ENCODE measurements at places on chromosomes 11 and 22.

DNA sequence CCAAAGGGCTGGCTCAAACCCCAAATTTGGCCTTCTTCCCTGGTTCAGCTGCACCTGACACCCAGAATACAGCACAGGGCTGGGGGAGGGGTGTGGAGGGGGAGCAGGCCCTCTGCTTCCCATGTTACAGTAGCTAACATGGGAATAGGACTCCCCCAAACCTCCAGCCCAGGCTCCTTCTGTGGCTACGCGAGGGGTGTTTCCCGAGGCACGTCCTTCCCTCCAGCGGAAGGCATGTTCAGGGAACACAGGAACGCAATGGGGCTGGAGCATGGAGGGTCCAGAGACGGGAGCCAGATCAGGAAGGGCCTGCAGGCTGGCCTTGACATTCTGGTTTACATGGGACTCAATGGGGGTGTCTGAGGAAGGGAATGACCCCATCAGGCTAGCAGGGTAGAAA, 11.8 kb upstream of the IGLL1 start:
- no peak for DNase-seq
- H3K4me1 ChIP-seq = no peaks in the 10 kb centered on the region
- H3K27me3 ChIP-seq = peaks cover 13% of the 10 kb centered on the region
- H3K4me3 ChIP-seq = no peak overlapping the region

GRCh38 chr11:91124363-91124762, 901.5 kb upstream of the CHORDC1 start:
- H3K4me1 ChIP-seq = 0 out of 2 replicates have a peak, but pooled peaks cover 5% of the 10 kb centered on the region
- H3K36me3 ChIP-seq = no peaks in the 10 kb centered on the region
- no peak for DNase-seq
- H3K27ac ChIP-seq = no peak overlapping the region

GRCh38 chr11:72553706-72554105, 119.4 kb upstream of the CLPB start:
- DNase-seq = no peak
- H3K27me3 ChIP-seq = peaks cover 15% of the 10 kb centered on the region
- no peak overlapping the region for H3K27ac ChIP-seq
- no peak overlapping the region for H3K4me3 ChIP-seq

DNA sequence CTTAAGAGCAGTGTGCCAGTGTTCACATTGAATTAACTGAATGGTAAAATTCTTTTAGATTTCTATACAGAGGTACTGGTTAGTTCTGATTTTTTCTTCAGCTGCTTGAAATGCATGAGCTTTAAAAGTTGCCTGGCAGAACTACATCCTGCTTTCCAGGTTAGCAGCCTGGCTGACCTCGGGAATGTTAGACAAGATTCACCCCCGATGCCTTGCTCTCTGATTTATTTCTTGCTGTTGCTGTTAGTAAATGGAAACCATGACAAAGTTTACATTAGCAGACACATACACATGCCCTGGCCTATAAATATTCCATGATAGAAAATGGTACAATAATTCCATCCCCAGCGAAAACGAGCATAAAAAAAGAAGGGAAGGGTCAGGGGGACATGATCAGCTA, 47.0 kb downstream of the WT1 start:
- peaks cover 8% of the 10 kb centered on the region for H3K27me3 ChIP-seq
- DNase-seq = no peak

GRCh38 chr11:11520231-11521015, 101.4 kb downstream of the GALNT18 start:
- peaks cover 37% of the 10 kb centered on the region for H3K27me3 ChIP-seq
- H3K4me3 ChIP-seq = no peak overlapping the region
- H3K27ac ChIP-seq = no peak overlapping the region

- H3K27me3 ChIP-seq = no peaks in the 10 kb centered on the region
- H3K4me1 ChIP-seq = peaks cover 28% of the 10 kb centered on the region
- H3K4me3 ChIP-seq = peak overlapping the region; percentile 92
- no peak for DNase-seq
- H3K36me3 ChIP-seq = peaks cover 22% of the 10 kb centered on the region
These were observed 537 bp downstream of the EP300 start for GRCh38 chr22:41092847-41093411.

DNA sequence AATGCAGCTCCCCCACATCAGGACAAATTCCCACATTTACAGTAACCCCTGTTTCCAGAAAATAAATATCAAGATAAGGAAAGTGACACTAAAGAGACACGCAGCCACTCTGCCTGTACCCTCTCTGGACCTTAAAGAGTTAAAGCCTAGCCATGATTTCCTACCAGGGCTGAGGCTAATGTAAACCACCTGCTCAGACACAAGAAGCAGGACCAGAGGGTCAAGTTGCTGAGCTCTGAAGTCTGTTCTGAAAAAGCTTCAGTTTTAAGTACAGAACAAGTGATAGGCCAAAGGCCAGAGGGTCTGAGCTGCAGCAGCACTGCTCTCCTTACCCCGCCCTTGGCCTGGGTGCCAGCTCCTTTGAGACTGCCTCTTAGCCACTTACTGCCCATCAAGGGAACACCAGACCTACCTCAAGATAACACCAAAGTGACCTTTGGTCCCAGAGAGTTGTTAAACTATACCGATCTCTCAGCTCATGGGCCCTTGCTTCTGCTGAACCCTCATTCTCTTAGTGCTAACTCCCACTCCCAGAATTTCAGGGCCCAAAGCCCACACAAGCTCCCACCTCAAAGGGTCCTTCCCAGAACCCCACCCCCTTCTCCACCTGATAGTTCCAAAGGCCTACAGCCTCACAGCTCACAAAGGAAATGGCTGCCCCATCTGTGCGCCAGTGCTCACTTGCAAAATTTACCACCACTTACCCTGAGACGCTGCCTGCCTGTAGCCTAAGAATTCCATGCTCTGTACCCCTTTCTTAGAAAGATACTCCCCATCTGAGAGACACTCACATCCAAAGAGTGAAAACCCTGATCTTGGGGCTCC, 40.5 kb downstream of the IL18BP start:
- H3K4me1 ChIP-seq = peaks cover 12% of the 10 kb centered on the region
- H3K36me3 ChIP-seq = no peaks in the 10 kb centered on the region
- no peak overlapping the region for H3K4me3 ChIP-seq
- DNase-seq = no peak

GRCh38 chr22:45452565-45453379, 39.3 kb downstream of the RIBC2 start:
- no peak overlapping the region for H3K27ac ChIP-seq
- no peaks in the 10 kb centered on the region for H3K4me1 ChIP-seq
- no peak overlapping the region for H3K4me3 ChIP-seq
- no peak for DNase-seq
- H3K36me3 ChIP-seq = no peaks in the 10 kb centered on the region

DNA sequence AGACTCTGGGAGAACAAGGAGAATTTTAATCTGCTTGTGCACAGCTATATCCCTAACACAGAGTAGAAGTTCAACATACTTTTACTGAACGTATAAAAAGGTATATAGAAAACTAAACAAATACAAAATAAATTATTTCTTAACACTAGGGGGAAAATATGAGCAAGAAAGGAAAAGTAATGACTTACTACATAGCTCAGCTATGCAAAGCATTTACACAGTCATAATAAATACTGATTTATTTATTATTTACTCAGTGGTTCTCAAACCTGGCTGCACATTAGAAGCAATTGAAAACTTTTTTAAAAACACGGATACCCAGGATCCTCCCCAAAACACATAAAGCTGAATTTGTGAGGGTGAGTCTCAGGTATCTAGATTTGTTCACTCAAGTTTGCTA, 182.5 kb downstream of the TTC28 start:
- no peaks in the 10 kb centered on the region for H3K27me3 ChIP-seq
- DNase-seq = no peak

- no peak overlapping the region for H3K4me3 ChIP-seq
- peaks cover 8% of the 10 kb centered on the region for H3K4me1 ChIP-seq
- H3K36me3 ChIP-seq = 0 out of 2 replicates have a peak, but pooled peaks cover 11% of the 10 kb centered on the region
- DNase-seq = no peak
- no peaks in the 10 kb centered on the region for H3K27me3 ChIP-seq
These were observed 56.7 kb downstream of the AMBRA1 start for GRCh38 chr11:46537121-46537520.

- H3K36me3 ChIP-seq = no peaks in the 10 kb centered on the region
- DNase-seq = no peak
- H3K27me3 ChIP-seq = no peaks in the 10 kb centered on the region
- H3K4me1 ChIP-seq = no peaks in the 10 kb centered on the region
- no peak overlapping the region for H3K4me3 ChIP-seq
These were observed 19.4 kb upstream of the VSTM5 start for GRCh38 chr11:93869830-93870229.

- DNase-seq = no peak
- peaks cover 17% of the 10 kb centered on the region for H3K36me3 ChIP-seq
- H3K4me3 ChIP-seq = no peak overlapping the region
- peaks cover 8% of the 10 kb centered on the region for H3K4me1 ChIP-seq
- no peaks in the 10 kb centered on the region for H3K27me3 ChIP-seq
These were observed 148.2 kb downstream of the MAML2 start for GRCh38 chr11:96194581-96195374.

DNA sequence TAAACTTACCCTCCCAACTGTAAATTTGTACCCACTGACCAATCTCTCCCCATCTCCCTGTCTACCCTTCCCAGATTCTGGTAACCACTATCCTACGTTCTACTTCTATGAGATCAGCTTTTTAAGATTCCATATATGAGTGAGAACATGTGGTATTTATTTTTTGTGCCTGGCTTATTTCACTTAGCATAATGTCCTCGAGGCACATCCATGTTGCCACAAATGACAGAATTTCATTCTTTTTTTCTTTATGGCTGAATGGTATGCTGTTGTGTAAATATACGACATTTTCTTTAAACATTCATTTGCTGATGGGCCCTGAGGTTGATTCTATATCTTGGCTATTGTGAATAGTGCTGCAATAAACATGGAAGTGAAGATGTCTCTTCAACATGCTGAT, 74.7 kb upstream of the RRM1 start:
- no peak overlapping the region for H3K27ac ChIP-seq
- DNase-seq = no peak
- no peak overlapping the region for H3K4me3 ChIP-seq
- no peaks in the 10 kb centered on the region for H3K4me1 ChIP-seq
- no peaks in the 10 kb centered on the region for H3K36me3 ChIP-seq

All from PC-9 (cell line).